ENCODE measurements at places on chromosomes 2 and 18.

- DNase-seq: no peak
Observed at GRCh38 chr18:75477900-75478299, 50.4 kb upstream of the SMIM21 start.

DNA sequence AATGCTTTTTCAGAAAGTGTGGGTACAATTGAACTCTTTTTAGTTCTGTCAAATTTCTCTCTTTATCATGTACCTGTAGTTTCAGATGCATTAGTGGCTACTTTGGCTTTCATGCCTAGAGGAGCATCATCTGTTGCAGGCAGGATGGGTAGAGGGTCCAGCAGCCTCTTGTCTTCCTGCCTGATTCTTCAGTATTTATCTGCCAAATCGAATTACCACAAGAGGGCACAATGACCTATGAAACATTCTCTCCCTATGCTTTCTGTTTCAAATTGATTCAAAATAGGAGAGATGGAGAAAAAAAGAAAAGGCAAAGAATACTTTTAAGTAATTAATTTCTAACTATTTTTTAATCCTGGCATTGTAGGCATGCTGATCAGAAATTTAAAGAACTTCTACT is 477.2 kb downstream of the TRIB2 start:
- peak; percentile 1 for DNase-seq

DNA sequence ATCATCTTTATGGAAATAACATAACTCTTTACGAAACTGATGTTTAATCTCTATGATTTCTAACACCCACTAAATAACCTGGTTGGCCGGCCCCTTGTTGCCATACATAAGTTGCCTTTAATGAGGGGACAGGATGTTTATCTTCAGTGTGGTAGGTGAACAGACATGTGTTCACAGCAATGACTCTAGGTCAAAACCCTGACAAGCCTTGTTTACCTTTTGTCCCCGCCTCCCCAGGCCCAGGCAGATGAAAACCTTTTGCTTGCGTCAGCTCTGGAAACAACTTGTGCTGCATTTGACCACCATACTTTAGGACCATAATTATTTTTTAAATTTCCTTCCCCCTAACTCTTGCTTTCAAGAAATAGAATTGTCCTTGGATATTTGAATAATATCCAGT is 2.9 kb upstream of the DSG4 start:
- no peak for DNase-seq

DNA sequence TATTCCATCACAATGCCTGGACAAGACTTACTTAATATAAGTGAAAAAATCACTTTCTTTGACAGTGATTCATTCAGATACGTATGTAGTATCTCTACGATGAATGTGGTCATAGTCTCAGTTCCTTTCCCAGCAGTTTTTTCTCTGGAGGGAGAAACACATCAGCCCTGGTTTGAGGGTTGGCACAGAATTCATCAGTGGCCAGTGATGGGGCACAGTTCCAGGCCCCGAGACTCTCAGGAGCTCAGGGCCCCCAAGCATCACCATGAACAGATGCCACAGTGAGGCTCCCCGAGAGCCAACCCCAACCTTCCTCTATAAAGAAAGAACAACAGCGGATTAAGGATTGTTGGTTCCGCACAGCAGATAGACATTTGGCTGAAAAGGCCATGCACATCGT is 12.5 kb downstream of the PRKAG3 start:
- no peak for DNase-seq

DNA sequence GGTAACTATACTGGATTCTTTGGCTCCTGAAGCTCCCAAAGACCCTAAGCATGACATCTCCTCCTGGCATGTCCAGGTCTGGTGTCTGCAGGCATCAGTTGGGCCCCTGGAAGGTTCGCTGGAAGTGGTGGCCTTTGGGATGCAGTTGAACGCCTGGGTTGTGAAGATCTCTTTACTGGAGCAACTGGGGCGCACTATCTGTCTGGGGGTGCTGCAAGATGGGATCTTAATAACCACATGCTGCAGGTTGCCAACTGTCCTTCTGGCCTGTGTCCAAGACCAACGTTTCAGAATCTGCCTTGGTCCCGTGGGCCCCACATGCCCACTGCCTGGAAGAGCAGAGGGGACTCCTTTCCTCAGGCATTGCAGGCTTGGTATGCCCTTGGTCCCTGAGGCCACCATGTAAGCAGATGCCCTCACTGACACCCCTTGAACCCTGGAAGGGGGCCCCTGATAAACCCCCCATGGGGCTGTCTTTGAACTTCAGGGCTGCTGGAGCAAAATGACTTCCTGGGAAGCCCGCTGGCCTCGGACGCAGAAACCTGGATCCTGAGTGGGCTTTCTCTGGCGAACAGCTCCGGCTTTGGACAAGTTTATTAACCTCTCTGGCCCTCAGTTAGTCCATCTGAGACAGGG is 101.9 kb downstream of the TWIST2 start:
- DNase-seq: no peak

Measured in H7 (cell line).